ENCODE measurements at places on chromosomes 4 and X.

DNA sequence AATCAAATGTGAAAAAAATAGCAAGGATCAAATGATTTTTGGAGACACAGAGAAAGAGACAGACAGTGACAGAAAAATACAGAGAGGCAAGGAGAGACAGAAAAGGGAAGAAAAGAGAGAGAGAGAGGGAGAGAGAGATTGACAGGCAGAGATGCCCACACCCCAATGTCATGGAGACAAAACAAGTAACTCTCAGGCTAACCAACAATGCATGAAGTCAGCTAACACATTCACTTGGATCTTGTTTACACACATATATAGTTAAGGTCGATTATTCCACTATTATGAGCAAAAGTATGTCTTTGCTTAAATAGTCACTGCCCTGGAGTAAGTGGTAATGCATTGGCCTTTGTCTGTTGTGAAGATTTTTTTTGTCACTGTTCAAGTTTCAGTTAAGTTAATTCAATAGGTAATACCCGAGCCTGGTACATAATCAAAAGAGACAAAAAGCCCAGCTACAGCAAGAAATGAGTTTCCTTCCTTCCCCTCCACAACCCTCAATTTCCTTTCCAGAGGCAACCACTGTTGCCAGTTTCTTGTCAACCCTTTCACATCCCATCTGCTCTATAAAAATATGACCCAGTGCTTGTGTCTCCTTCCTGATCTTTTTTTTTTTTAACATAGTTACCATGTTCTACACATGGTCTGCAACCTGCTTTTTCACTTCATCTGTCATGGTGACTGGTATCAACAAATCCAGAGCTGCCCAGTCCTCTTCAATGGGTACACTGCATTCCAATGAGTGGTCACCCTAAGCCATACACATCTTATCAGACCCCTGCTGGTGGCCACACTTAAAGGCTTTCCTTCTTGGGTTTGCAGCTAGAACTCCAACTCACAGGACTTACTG, 52.1 kb downstream of the PROM1 start:
- no peak for DNase-seq

- DNase-seq: no peak
These were observed 21.2 kb upstream of the DHRSX start for GRCh38 chrX:2521927-2522386.

DNA sequence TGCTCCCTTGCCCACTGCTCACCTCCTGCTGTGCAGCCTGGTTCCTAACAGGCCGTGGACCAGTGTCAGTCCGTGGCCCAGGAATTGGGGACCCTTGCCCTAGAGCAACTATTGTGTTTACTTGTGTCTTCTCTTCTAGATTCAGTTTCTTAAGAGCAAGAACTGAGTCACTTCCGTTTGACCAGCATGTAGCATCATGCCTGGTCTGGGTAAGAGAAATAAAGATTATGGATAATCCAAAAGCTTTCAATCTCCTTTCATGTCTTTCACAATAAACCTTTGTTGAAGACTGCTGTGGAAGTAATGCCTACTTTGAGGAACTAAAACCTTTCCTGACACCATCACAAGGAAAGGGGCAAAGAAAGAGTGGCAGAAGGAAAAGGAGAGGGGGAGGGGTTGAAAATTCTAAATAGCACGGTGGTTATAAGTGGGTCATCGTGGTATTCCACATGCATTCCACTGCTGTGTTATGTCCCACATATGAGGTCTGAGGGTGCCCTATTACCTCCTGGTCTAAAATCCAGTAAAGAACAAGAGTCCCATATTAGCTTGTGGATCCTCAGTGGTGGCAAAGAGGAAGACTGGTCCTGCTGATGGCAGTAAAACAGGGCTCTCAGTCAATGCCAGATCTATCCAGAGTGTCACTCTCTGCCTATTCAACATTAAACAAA, 133.4 kb downstream of the RASL11B start:
- no peak for DNase-seq

DNA sequence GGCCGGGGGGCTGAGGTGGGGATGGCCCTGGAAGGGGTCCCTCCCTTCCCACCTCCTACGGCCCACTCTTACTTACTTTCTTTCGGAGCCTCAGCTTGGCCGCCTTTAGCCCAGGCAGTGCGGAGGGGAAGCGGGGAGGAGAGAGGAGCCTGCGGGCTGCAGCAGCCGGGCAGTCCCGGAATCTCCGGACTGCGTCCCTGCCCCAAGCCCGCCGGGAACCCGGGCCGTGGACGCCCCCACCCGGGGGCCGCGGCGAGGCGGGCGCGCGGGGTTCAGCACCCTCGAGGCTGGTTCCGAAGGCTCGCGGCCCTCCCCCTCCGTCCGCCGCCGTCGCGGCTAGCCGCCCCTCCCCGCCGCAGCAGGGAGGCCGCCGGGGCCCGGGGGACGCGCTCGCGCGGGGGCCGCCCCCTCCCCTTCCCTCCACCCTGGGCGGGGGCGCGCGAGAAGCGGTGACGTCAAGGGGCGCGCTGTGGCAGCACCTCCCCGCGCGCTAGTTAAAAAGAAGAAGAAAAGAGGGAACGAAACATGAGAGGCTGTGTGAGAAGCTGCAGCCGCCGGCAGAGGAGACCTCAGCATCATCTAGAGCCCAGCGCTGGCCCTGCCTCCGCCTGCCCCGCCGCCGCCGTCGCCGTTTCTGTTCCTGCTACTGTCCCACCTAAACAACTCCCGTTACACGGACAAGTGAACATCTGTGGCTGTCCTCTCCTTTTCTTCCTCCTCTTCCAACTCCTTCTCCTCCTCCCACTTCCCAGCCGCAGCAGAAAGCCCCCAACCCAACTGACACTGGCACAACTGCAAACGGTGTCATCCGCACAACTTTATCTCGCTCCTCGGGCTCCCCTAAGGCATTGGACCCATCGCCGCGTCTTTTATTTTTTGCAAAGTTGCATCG, at the start of gene HHIP:
TSS of gene HHIP (plus strand) at position 526 of the 892 bp plus-strand sequence. CDS start 520 bp downstream, outside the sequence.
- peak; percentile 55 for DNase-seq

GRCh38 chr4:165464376-165464775, 85.6 kb downstream of the CPE start:
- peak; percentile 16 for DNase-seq

GRCh38 chr4:71830497-71831190, 46.8 kb upstream of the GC start:
- DNase-seq: no peak

DNA sequence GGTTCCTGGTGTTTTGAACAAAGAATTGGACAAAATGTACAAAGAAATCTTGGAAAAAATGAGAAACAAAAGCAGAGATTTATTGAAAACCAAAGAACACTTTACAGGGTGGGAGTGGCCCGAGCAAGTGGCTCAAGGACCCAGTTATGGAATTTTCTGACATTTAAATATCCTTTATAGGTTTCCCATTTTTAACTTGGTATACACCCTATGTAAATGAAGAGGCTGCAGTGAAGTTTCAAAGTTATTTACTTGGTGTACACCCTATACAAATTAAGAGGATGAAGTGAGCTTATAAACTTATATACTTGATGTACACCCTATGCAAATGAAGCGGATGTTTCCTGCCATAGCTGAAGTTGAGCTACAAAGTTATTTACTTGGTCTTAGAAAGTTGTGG, 4.7 kb downstream of the NLRP2B start:
- DNase-seq: no peak

DNA sequence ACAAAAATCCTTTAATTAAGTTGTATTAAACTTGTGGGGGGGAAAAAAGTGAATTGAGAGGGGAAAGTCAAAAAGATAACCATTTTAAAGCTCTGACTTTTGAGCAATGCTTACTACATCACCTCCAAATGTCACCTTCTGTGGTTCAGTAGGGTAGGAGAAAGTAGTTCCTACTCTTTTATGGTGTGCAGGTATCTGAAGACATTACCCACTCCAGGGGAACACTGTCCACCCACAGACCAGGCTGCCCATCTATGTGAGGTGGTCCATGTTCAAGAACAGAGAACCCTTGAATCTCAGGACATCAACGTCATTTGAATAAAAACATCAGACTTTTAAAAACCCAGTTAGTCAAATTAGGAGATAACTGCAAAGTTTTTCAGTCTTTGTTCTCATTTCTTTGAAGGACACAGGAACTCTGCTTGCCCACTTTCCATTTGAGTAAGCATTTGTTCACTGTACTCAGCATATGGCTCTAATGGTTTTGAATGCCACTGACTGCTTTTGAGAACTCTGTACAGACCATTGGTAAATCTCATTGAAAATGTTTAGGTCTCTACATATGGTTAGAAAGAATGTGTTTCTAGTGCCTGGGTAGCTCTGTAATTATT, 18.4 kb downstream of the NMU start:
- no peak for DNase-seq

DNA sequence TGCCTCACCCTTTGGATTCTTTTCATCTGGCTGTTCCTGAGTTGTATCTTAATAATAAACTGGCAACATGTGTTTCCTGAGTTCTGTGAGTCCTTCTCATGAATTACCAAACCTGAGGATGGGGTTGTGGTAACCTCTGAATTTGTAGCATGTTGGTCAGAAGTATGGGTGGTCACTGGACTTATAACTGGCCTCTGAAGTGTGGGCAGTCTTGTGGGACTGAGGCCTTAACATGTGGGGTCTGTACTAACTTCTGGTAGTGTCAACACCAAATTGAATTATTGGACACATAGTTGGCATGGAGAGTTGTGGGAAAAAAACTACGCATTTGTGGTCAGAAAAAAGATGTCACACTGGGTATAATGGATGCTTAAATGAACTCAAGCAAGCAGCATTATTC, 45.0 kb upstream of the TNIP3 start:
- no peak for DNase-seq

DNA sequence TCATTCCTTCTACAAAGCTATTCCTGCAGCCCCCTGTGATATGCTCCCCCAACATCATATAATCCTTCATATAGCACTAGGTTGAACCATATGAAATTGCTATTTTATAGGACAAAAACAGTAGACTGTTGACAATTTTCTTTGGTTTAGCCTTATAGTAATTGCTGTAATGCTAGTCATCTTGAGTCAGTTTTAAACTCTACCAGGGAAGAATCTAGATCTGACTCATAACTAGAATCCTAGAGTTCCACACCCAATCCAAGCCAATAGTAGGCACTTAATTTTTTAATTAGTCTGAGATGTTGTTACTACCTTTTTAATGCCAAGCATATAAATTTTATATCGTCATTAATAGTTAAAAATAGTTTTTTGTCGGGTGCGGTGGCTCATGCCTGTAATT, 136.8 kb downstream of the CHRNA9 start:
- DNase-seq: no peak

DNA sequence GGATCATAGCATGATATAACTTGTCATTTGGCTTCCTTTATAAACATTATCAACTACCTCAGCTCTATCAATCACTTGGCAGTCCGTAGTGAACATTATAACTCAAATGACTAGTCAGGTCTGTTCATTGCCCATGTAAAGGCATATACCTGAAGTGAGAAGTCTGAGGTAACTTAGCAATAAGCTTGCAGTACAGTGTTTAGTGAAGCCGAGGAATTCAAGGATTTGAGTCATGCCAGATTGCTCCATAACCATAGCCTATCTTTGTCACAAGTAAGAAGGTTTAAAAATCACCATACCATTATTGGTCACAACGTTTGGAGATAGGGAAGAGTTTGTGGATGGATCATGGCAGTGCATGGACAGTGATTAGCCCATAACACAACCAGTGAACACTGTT, 41.6 kb downstream of the AR start:
- DNase-seq: no peak

- no peak for DNase-seq
These were observed 68.8 kb upstream of the HGFAC start for GRCh38 chr4:3372933-3373465.

DNA sequence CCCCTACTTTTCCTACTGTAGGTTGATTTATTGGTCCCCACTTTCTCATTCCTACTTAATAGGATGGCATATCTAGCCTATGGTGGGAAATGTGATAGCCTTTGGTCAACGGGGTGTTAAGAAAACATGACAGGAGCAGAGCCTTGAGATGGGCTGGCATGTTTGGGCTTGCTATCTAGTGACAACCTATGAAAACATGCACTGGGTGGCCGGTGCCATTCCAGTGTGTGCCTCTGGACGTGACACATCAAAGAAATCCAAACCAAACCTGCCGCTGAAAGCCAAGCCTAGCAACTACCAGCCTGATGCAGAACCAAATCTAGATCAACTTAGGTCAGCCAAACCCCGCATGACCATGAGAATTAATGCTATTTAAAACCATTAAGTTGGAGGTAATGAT, 317.6 kb downstream of the DMD start:
- no peak for DNase-seq

- DNase-seq: no peak
These were observed 91.5 kb upstream of the DHX15 start for GRCh38 chr4:24675721-24676389.

- DNase-seq: no peak
These were observed 357.7 kb upstream of the BOD1L1 start for GRCh38 chr4:13984991-13985800.

DNA sequence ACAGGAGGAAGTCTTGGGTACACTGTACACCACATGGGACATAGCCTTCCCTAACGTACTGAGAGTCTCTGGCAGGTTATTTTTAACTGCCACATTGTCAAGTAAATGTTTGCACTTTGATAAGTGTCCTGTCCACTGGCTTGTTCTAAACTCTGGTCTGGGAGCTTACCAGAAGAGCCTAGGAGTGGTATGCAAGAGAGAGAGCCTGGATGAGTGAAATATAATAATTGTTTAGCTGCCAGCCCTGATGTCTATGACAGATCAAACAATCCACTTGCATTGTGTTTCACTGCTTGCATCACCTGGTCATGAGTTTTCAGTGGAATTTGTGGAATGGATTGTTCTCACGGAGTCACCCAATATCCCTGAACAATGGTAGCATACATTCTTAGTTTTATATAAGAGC, 91.6 kb downstream of the SHROOM3 start:
- DNase-seq: no peak

- DNase-seq: no peak
These were observed 156.6 kb upstream of the ARSJ start for GRCh38 chr4:114136069-114136468.

GRCh38 chr4:95637043-95637600, 88.3 kb upstream of the UNC5C start:
- peak; percentile 15 for DNase-seq

- peak; percentile 41 for DNase-seq
These were observed 45.5 kb upstream of the FAM241A start for GRCh38 chr4:112099701-112100297.

GRCh38 chr4:3077796-3078195, 3.3 kb downstream of the HTT start:
- no peak for DNase-seq

DNA sequence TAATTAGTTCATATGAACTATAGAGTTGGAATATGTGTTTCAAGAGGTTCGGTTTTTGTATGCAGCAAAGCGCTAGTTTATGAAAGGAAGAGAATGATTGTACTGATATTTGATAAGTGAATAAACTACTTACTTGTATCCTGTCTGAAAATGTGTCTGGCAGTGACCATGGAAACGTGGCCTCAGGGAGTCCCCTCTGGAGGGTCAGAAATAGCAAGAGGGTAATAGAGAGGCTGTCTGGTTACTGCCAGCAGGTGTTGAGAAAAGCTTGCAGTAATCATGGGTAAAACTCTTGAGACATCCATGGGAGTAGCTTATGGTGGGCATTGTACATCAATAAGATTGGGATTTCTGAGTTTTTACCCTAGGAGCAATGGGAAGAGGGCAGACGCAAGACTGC, 77.1 kb downstream of the DCLK2 start:
- no peak for DNase-seq
